ENCODE measurements at places on chromosomes 7 and 10.

- no peak for DNase-seq
Measured at GRCh38 chr10:113622831-113623230, 41.0 kb downstream of the NRAP start.

- no peak for DNase-seq
Measured at GRCh38 chr10:116385994-116386809, 41.4 kb upstream of the PNLIPRP3 start.

DNA sequence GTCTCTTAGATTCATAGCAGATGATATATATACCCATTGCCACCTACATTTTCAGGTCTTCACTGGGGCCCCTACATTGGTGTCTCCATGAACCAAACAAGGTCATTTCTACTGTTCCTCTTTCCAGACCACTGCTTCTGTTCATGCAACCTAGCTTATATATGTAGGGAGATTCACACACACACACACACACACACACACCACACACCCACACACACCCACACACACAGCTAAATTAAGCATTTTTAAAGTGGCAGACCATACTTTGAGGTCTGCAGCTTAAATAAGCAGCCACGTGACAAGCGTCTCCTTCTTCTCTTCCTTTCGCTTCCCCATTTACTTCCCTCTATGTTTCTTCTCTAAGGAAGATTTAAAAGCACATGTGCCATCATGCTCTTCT, 70.0 kb upstream of the CC2D2B start:
- DNase-seq = no peak

- DNase-seq = no peak
Measured at GRCh38 chr7:33869176-33869575, 36.2 kb upstream of the BMPER start.

- DNase-seq = no peak
Measured at GRCh38 chr10:53607691-53608090, 835.1 kb upstream of the MBL2 start.

GRCh38 chr7:111476586-111477293, 85.6 kb downstream of the IMMP2L start:
- no peak for DNase-seq

- no peak for DNase-seq
Measured at GRCh38 chr7:158917818-158918217, 61.5 kb downstream of the DYNC2I1 start.

DNA sequence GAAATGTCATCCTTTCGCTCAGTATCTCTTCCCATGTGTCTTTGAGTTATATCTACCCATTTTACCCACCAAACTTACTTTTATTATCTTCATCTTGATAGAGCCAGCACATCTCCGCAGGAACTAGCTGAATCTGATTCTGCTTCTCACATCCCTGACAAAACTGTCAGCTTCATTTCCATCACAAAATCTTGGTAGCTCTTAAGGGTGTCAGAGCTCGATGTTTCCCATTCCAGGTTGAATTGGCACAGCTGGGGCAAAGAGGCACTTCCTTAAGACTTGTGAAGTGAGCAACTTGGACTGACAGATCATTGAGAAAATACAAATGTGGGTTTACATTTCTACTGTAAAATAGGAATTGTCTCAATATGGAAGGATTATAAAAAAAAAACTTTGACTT, 434.5 kb downstream of the SUGCT start:
- no peak for DNase-seq

- no peak for DNase-seq
Measured at GRCh38 chr7:6346581-6346980, 74.2 kb upstream of the CYTH3 start.

DNA sequence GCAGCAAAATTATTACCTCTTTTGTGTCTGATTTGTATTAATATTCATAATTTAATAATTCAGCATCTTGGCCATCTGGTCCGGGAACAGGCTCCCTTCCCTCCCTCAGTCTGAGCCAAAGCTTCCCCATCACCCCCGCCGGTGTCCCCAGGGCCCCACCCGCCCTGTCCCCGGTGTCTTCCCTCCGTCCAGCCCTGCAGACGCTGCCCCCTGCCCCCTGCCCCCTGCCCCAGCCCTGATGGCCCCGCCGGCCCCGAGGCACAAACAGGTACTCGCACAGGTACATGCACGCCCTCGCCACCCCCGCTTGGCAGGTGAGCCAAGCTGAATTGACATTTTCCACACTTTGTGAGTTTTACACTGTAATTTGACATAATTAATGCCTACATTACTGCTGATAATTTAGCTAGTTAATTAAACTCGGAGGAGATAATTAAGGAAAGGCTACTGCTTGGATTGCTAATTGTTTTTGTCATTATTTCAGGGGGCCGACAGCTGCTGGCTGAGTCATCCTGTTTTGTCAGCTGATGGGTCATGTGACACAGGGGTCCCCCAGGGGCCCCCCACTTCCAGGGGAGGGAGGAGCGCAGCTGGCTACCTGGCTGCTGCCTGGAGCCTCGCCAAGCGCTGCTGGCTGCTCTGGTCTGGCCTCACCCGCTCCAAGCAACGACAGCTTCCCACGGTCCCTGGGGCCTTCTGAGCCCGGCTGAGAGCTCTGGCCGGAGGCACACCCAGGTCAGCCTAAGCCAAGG, 36.6 kb downstream of the MICALL2 start:
- DNase-seq = no peak

GRCh38 chr7:150381096-150381495, 2.0 kb downstream of the ZNF775 start:
- no peak for DNase-seq

GRCh38 chr7:75878312-75878768, 494 bp upstream of the RHBDD2 start:
- DNase-seq = no peak

GRCh38 chr10:70759781-70760180, 25.4 kb downstream of the TBATA start:
- no peak for DNase-seq

GRCh38 chr10:30359373-30360206, 10.5 kb upstream of the MTPAP start:
- DNase-seq = no peak

DNA sequence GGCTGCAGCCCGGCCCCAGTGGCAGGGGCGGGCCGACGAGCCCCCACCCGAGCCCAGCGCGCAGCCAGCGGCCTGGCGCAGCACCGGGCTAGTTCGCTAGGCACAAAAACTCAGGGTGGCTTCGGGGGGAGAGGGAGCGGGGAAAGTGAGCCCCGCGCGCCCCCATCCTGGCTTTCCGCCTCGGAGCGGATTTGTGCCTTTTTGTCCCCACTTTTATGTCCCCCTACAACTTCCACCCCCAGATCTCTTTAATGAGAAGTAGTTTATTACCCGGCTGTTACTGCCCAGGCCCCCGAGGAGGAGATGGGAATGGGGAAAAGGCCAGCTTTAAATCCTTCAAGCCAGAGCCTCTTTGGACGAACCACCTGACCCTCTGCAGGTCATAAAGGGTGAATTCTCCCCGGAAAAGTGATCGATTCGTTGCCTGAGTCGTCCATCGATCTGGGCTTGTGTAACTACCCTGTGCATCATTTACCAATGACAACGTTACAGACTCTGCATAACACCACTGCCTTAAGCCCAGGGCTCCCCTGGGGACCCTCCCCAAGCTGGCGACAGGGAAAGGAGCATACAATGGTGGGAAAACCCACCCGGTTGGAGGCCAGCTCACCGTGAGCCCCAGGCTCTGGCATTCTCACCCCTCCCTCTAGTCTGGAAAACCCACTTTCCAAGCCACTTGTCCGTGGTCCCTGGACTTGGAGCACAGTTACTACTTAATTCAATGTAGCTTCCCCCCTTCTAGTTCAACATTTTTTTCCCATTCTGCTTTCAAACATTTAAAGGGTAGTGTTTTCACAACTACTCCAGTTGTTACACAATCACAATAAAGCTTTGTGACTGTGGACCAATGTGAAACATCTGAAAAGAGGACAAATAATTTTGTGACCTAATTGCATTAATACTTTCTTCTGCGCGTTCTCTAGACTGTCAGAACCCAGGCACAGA, 748 bp upstream of the SH3PXD2A start:
- no peak for DNase-seq

DNA sequence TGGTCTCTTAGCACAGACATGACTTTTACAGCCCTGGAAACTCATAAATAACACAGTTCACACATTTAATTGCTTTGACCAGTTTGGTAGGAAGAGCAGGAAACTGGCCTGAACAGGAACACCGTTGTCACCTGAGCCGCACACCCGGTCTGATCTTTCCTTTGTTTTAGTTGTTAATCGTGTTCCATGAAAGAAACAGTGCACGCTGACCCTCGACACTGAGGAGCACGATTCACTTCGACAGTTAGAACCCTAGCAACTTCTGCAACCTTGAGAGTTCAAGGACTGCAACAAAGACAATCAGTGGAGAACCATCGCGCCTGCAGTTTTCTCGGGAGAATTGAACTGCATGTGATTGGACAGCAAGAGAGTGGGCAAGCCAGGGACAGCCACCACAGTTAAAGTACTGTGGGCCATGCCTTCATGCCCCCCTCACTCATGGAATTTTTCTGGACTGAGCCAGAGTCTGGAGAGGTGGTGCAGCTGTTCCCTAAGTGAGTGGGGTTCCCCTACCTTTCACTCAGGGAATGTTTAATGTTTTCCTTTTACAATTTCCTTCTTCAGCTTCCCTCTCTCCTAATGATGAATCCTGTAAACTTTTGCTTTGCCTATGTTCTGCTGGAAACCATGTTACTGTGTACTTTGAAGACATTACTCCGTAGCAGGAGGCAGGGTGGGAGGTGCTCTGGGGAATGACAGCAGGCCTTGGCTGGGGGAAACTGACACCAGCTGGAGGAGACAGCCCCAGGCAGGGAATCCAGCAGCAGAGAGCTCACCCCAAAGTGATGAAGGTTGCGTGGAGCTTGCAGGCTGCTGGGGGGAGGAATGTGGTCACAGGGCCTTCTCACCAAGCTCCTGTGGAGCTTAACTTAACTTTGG, 198.7 kb downstream of the ZNF438 start:
- DNase-seq = no peak

DNA sequence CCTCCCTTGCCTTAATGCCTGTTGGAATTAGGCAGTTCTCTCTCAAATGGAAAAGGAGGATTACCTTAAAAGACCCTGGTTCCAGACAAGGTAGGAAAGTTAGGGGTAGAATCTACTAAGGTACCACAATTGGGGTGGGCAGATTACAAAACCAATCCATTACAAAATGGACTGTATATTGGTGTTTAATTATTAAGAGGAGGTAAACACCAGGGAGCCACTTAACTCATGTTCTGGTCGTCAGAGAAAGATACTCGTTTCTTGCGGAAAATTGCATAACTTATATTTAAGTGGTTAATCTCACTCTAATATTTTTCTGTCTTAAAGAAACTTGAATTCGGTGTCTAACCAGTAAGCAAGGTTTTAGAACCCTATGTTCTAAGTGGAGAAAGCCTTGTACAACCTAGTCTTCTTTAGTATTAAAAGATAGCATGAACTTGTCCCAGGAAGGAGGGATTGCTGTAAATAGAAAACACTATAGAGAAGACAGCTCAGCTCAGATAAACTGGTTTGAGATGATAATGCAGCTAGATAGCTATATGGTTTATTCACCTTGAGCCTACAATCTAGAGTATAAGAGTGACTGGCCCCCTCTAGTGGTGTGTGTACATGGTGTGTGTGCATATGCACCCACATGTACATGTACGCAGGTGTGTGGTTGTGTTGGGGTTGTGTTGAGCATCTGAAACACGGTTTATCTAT, 58.0 kb upstream of the STRIP2 start:
- no peak for DNase-seq

DNA sequence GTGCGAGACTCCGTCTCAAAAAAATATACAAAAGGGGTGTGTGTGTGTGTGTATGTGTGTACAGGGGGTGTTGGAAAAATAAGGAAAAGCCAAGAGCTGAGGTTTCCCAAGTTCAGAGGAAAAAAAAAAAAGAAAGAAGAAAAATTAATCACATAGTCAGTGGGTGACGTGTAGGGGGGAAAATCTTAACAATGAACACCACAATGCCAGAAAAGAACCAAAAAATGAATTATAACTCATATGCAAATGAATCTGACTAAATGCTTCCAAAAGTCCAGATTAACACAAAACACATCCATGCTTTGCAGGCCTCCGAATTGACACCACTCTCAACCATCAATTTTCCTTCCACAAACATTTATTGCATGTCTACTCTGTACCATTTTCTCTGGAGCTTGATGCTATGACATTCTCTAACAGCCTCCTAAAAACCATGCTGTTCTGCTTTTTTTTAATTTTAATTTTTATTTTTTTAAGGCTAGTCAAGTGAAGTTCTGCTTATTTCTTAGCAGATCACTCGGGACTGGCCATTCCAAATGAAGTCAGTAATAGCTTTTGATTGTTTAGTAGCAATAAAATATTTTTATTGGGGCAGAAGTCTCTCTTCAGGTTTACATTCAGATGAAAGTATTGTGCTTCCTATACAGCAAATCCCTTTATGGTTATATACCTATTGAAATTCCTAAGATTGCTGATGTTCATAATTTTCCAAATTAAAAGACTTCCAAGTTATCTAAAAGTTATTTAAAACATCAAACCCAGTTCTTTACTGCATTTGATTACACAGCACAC, 133.8 kb downstream of the CNOT4 start:
- DNase-seq = no peak

- DNase-seq = no peak
Measured at GRCh38 chr10:20995123-20995987, 98.2 kb upstream of the NEBL start.

DNA sequence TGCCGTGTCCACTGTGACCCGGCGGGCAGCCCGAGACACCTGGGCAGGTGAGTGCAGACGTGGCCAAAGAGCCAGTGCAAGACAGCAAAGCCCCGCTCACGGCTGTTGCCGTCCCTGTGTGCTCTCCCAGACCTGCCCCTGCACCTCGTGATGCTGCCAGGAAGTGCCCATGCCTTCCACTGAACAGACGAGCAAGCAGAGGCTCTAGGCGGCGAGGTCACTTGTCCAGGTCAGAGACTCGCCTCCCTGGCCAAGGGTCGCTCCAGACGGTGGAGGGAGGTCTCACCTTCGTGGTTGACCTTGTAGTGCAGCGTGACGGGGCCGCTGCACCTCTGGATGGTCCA, 78.2 kb upstream of the GNA12 start:
- no peak for DNase-seq

DNA sequence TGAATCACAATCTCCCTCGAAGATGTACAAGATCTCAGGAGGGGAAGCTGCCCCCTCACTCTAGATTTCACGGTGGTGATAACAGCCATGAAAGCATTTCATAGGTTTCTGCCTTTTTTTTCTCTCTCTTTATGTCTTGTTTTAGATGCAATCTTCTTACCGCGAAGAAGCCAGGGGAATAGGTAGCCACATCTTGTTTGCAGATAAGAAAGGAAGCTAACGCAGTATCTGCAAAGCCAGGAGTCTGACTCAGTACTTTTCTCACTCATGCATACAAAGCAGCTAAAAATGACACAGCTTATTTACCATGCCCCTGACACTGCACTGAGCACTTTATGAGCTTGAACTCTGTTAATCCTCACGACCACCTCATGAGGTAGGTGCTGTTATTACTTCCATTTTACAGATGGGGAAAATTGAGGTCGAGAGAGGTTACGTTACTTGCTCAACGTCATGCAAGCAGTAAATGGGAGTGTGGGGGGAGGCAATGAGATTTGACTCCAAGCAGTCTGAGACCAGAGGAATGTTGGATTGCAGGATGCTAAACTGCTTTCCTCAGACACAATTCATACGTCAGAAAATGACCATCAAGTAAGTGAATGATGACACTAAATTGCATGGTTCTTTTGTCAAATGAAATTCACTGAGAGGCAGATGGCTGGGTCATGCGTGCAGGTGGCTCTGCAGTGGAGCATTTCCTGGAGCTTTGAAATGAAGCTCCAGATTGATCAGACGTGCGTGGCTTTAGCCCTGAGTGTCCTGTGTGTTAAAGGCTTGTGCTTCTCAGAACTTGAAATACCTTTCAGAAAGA, 3.3 kb downstream of the MAP3K8 start:
- no peak for DNase-seq

- DNase-seq = no peak
Measured at GRCh38 chr10:131815266-131816156, 85.3 kb upstream of the PPP2R2D start.

Measured in NCI-H2029 treated with DMSO at 0.1 percent for 48 hours (cell line).